ENCODE measurements at places on chromosomes 12 and 14.
A peak's percentile ranks its signal among the peaks of the same experiment; 100 is the strongest.

- no peak for DNase-seq
Measured at GRCh38 chr12:4292341-4293073, 18.9 kb downstream of the CCND2 start.

DNA sequence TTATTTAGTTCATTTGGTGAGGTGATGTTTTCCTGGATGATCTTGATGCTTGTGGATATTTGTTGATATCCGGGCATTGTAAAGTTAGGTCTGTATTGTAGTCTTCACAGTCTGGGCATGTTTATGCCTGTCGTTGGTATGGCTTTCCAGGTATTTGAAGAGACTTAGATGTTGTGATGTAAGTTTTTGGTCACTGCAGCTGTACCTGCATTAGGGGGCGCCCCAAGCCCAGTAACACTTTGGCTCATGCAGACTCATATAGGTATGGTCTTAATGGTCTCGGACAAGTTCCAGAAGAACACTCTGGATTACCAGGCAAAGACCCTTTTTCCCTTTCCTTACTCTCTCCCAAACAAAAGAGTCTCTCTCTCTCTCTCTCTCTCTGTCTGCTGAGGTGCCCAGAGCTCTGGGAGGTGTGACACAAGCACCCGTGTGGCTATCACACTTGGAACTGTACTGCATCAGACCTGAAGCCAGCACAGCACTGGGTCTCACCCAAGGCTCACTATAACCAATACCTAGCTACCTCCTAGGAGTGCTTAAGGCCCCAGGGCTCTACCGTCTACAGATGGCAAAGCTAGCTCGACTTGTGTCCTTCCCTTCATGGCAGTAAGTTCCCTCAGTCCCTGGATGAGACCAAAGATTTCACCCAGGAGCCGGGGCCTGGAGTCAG lies 425.8 kb upstream of the ATXN7L3B start:
- DNase-seq = no peak

DNA sequence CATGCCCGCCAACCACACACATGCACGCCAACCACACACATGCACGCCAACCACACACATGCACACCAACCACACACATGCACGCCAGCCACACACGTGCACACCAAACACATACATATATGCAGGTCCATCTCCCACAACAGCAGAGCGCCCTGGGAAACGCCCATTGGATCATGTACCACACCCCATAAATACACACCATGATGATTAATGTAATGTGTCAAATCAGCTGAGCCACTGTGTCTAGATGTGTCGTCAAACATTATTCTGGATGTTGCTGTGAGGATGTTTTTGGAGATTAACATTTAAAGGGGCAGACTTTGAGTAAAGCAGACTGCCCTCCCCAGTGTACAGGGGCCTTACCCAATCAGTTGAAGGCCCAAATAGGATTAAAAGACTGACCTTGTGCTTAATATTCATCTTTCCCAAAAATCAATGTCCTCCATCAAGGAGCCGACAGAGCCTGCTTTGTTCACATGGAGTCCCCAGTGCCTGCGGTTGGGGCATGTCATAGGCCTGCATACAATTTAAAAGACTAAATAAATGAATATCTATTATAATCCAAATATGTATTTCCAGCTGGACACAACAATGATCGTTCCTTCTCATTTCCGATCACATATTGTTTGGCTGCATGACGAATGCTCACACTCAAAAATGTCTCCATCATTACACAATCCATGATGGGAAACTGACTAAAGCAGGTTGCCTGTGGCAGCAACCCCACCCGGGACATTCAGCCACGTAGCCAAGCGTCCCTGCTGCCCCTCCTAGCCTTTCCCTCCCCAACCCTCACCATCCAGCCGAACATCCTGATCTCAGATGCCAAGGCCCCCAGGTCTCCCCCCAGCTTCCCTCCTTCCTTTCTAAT lies 23.2 kb upstream of the BDKRB2 start:
- DNase-seq = no peak

DNA sequence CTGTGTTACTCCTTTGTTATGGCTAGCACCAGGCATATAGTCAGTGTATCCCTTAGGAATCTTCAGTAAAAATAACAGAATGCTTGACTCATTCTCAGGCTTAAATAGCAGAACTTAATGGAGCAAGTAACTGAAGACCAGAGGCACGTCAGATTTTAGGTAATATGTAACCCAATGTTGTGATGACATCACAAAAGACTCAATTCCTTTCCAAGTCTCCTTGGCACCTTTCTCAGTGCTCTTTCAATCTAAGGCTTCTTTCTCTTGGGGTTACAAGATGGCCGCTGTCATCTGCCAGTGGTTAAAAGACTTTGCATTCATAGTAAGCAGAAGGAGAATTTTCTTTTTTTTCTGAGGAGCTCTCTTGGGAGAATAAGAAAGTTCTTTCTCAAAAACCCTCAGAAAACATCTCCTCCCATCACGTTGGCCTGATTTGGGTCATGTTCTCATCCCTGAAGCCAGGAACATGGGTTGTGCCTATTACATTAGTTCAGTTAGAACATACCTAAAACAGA lies 33.4 kb upstream of the DCN start:
- DNase-seq = no peak

DNA sequence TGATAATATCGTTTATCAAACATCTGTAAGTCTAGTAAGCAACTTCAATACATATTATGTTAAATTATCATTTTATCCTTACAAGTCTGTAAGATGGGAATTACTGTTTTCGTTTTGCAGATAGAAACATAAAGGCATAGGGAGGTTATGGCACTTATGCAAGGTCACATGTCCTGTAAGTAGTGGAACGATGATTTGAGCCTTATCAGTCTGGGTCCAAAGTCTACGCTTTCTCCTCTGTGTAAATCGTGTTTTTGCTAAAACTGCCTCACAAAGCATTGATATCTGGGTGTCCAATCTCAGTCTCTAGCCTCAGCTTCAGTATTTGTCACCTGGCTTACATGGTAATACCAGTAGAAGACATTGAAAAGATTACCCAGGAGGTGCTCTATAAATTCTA lies 174.9 kb upstream of the RASSF8 start:
- no peak for DNase-seq

DNA sequence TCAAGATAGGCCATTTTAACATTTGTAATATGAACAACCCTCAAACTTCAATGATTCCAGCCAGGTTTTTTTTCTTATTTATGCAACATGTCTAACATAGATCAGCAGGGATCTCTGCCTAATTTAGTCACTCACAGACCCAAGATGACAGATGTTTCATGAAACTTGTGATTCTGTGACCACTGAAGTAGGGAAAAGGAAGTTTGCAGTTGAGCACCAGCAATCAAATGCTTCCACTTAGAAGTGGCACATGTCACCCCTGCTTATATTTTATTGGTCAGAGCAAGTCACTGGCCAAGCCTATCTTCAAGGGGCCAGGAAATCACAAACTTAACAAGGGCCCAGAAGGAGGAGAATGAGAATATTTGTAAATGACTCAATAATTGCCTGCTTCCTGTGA lies 150.6 kb downstream of the BCAT1 start:
- DNase-seq = no peak

- no peak for DNase-seq
Measured at GRCh38 chr14:94517248-94517640, 8.0 kb upstream of the SERPINA12 start.

- DNase-seq = no peak
Measured at GRCh38 chr14:37384870-37385596, 187.3 kb downstream of the MIPOL1 start.

DNA sequence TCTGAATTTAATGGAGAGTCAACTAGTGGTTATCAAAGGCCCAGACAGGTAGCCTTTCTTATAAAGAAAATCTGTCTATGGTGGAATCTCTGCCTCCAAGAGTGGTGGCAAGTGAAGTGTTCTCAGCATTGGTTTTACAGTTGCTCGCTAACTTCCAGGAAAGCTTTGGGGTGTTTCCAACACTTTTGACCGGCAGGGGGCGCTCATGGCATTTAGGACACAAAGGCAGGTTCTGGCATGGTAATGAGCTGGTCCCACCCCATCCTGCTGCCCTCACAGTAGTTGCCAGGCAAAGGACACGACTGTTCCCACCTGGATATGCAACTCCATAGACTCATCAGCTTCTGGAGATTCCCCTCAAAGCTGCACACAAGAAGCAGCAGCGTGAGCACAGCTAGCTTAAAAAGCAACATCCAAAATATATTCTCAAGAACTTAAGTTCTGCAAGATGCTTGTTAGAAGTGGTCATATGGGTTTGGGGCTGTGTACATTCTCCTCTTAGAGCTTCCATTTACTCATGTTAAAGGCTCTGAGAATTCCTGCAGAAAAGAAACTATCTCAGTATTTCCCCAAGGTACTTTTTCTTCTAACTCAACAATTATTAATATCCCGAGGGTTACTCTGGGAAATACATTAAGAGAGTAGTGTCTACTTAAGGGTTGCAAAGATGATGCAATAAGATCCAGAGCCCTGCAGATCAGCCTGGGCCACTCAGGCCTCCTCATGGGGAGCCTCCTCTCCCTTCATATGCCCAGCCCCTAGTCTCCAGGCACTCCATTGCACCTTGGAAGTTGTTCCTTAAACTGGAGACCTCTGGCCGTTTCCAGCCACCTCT lies 14.8 kb downstream of the PROX2 start:
- peak; percentile 97 for DNase-seq

GRCh38 chr14:57060276-57060955 lies 208.3 kb downstream of the EXOC5 start:
- DNase-seq = no peak

DNA sequence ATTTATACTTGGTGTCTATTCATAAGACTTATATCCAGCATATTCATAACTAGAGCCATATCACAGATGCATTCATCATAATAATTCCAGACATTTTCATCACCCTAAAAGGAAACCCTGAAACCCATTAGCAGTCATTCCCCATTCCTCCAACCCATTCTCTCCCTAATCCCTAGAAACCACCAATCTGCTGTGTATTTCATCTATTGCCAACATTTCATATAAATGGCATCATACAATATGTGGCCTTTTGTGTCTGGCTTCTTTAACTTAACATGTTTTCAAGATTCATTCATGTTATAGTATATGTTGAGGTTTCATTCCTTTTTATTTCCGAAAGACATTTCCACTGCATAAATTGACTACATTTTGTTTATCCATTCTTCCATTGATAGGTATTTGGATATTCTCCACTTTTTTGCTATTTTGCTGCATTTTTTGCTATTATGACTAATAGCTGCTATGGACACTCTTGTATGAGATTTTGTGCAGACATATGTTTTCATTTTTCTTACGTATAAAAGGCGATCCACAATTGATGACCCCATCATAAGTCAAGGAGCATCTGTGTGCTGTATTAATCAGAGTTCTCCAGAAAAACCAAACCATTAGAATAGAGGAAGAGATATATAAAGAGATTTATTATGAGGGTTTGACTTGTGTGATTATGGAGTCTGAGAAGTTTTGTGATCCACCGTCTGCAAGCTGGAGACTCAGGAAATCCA lies 5.1 kb upstream of the OAS2 start:
- DNase-seq = no peak

DNA sequence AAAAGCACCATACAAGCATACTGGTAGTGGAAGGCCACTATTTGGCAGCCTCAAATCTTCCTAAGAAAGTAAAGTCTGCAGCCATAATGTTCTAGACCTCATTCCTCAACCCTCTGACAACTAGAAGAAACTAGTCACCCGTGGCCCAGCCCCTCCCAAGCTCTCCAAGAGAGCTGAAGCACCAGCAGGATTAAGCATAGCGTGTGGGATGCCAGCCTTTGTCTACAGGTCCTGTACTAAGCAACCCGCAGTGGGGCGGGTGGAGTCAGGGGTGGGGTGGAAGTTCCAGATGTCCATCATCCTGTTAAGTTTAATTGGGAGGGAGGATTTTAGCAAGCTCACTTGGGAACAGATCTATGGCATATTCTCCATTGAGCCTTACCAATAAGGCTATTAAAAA lies 14.2 kb downstream of the SLC11A2 start:
- DNase-seq = no peak

- DNase-seq = no peak
Measured at GRCh38 chr12:104310751-104311633, 7.5 kb downstream of the EID3 start.

- DNase-seq = no peak
Measured at GRCh38 chr14:32450919-32451675, 122.0 kb downstream of the AKAP6 start.

DNA sequence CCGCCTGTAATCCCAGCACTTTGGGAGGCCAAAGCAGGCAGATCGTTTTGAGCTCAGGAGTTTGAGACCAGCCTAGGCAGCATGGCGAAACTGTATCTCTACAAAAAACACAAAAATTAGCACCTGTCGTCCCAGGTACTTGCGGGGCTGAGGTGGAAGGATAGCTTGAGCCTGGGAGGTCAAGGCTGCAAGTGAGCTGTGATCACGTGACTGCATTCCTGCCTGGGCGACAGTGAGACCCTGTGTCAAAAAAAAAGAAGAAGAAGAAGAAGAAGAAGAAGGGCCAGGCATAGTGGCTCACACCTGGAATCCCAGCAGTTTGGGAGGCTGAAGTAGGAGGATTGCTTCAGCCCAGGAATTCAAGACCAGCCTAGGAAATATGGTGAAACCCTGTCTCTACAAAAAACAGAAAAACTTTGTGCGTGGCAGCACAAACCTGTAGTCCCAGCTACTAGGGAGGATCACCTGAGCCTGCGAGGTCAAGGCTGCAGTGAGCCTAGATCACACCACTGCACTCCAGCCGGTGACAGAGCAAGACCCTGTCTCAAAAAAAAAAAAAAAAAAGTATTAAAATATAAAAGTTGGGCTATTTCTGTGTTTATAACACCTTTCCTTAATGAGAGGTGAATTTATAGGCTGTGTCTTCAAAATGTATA lies 15.5 kb downstream of the RXYLT1 start:
- DNase-seq = no peak

DNA sequence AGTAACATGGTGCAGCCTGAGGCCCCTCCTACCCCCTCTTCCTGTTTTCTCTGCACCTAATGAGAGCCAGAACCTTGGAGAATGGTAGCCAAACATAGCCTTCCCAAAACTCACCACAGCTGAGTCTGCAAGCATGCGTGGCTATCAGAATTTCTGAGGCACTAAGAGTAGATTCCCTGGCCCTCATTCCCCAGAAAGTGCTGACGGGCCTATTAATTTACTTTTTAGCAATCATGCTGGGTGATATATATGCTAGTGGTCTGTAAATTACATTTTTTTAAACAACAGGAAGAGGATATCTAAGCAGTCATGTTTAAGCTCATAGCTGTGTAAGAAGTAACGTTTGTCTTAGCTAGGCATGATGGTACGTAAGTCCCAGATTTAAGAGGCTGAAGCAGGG lies 30.4 kb downstream of the KANSL2 start:
- no peak for DNase-seq

GRCh38 chr14:65336191-65336591 lies 76.3 kb upstream of the FUT8 start:
- DNase-seq = no peak

DNA sequence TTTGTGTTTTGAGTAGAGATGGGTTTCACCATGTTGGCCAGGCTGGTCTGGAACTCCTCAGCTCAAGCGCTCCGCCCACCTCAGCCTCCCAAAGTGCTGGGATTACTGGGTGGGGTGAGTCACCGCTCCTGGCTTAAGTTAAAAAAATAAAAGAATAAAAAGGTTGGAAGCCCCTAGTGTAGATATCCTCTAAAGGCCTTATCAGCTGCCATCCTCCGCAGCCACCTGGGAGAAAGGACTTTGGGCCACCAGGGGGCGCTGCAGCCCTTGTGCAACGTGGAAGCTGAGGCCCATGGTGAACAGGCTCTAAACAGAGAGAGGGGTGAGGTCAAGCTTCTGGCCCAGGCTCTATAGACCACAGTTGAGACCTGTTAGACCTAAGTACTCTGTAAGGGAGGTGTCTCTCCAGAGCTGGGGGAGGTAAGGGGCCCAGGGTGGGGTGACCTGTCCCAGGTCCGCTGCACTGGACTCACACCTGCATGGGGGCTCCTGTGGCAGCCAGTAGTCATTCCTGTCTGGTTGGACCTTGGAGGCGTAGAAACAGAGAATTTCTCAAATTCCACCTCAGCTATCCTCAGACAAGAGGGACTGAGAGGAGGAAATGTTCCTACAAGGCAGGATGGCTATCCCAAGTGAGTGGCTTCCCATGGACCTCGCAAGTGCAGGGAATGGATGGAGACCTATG lies 14.0 kb upstream of the RACGAP1 start:
- DNase-seq = peak; percentile 96

Measured in activated naive CD4-positive, alpha-beta T cell (primary cell).